Cardiac muscle cell (in vitro differentiated cells and primary cell): ENCODE measurements at places on chromosomes 5 and 9. TPM values are rescaled to one million over a fixed set of nuclear protein-coding genes. Genes with fewer than 3 reads are reported as not detected.

SLC6A3 gene
- total RNA-seq = 0.04 TPM in 1 of 2 replicates, not detected in the other

SYK gene
- not detected in 2 replicates for total RNA-seq

BARX1 gene
- total RNA-seq = 0.24 TPM in 1 of 2 replicates, not detected in the other

VCP gene
- total RNA-seq = 226 and 328 TPM in 2 replicates

IL5 gene
- total RNA-seq = not detected in 2 replicates

DNA sequence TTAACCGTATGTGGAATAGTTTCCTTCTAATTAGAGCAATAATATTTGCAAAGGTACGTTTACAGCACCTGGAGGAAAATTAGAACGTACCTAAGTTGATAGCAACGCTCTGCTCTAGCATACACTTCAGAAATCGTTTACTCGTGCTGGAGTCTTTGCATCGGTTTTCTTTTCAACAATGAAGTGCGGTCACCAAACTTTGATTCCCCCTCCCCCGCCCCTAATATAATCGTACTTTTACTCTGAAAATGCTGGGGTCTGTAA lies 506 bp downstream of the ADAMTS19 start:
- peaks cover 45% of the 10 kb centered on the region for H3K4me1 ChIP-seq
- H3K36me3 ChIP-seq = peaks cover 2% of the 10 kb centered on the region
- DNase-seq = no peak
- H3K4me3 ChIP-seq = peak overlapping the region; percentile 95
- H3K27me3 ChIP-seq = no peaks in the 10 kb centered on the region

DNA sequence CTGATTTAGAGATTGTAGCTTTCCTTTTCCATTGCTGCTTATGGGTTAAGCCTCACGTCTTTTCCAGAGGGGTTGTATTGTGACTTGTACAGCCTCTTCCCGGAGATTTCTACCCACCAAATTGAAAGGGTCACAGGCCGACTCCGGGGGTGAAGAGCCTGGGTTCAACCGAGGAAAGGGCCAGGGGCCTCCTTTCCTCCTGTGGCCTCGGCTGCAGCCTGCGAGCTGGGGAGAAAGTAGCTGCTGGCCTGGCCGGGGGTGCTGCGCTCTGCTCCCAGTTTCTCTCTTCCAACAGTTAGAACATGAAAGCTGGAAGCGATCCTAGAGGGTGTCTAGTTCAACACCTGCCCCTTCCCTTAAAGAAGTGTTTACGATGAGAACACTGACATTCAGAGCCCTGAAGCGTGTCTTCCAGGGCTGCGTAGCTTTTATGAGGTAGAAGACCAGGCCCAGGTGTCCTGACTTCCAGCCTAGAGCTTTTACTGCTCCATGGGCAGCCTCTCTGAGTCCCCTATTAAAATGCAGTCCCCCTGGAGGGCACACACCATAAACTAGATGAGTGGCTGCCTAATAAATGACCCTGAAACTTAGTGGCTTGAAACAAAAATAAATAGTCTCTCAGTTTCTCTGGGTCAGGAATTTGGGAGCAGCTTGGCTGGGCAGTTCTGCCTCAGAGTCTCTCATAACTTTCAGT lies 56.9 kb downstream of the ACER2 start:
- no peaks in the 10 kb centered on the region for H3K27me3 ChIP-seq
- H3K36me3 ChIP-seq = no peaks in the 10 kb centered on the region
- no peak overlapping the region for H3K4me3 ChIP-seq
- DNase-seq = no peak

DNA sequence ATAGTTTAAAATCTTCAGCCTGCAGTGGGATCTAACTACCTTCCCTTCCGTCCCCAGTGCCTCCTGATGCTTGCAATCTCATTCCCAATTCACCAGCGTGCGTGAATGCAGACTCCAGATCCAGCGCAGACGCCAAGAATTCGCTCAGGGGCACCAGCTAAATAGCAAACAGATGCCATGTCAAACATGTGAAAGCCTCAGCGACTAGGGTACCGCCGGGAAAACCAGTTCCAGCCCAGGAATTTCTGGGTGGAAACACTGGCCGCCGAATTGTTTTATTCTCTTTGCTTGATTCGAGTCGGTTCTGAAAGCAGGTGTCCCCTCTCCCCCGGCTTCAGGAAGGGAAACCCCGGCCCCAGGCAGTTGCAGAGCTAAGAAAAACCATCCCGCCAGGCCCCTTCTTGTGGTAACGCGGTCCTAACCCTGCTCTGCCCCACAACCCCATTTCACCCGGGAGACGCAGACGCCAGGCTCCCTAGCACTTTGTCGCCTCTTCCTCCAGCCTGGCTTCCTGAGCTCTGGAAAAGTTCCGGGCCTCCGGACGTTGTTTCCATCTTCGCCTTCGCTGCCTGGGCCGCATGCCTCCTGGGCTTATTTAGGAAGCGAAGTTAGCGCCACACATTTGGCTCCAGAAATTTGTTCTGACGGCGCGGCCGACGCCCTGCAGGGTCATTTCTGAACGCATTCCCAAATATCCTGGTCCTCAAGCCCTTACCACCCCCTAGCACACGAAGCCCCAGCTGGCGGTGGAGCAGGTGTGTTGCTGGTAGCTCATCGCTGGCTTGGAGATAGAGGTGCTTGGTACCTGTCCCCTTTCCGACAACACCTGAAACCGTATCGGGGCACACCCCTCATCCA lies 665 bp upstream of the LVRN start:
- peak overlapping the region; percentile 36 for H3K4me3 ChIP-seq
- peaks cover 90% of the 10 kb centered on the region for H3K27me3 ChIP-seq
- DNase-seq = no peak
- no peaks in the 10 kb centered on the region for H3K36me3 ChIP-seq
- no peak overlapping the region for H3K27ac ChIP-seq

DNA sequence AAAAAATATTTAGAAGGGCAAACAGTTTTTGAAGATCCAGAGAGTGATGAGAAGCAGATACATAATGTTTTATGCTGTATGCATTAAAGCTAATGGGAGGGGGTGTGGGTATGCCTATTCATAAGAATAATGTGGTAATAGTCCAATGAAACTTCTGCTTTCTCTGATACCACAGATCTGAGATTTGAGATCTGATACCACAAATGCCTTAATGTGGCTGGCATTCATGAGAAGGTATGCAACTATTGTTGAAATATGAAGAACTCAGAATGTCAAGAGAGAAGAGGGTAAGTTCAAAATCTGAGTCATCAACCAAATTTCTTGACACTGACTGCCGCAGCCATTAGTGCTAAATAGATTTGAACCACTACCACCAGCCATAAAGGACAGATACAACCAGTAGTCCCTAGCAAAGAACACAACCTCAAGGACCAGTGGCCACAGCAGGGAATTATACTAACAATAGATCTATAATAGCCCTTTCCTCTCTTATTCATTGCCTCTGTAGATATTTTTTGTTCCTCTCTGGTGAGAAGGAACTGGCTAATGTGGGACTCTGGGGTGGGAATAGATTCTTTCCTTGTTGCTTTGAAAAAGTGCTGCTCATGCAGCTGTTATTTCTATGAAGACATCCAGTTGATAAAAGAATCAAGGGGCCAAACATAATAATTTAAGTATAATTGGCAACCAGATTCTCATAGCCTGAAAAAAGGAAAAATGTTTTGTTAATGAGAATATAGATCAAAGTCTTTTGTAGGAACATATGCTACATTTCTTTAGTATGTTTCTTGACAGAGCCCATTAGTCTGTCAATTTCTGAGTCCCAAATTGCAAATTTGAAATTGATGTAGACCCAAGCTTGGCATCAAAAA lies 256.5 kb upstream of the ZNF608 start:
- no peaks in the 10 kb centered on the region for H3K36me3 ChIP-seq
- no peak overlapping the region for H3K27ac ChIP-seq
- H3K4me3 ChIP-seq = no peak overlapping the region
- no peaks in the 10 kb centered on the region for H3K27me3 ChIP-seq
- no peak for DNase-seq

DNA sequence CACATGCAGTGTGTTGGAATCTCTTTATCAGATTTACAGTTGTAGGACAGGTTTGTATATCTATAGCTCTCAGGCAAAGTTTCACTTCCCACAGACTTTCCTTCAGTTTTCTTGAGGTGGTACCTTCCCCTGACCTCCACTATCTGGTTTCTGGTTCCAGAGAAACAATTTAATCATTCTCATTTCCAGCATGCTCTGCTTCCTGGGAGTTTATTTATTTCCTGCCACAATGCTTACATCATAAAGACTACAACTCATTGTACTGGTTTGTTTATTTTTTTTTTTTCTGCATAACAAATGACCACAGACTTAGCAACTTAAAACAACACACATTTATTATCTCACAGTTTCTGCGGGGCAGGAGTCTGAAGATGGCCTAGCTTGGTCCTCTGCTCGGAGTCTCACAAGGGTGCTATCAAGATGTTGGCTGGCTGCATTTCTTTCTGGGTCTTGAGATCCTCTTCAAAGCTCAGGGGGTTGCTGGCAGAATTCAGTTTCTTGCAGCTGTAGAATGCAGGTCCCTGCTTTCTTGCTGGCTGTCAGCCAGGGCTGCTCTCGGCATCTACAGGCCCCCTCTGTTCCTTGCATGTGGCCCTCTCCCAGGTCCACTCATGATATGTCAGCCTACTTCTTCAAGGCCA lies 247.7 kb downstream of the ENC1 start:
- H3K4me1 ChIP-seq = peaks cover 11% of the 10 kb centered on the region
- H3K4me3 ChIP-seq = no peak overlapping the region
- DNase-seq = peak; percentile 38
- no peak overlapping the region for H3K27ac ChIP-seq
- H3K27me3 ChIP-seq = no peaks in the 10 kb centered on the region

- peaks cover 8% of the 10 kb centered on the region for H3K36me3 ChIP-seq
- no peaks in the 10 kb centered on the region for H3K27me3 ChIP-seq
- peaks cover 2% of the 10 kb centered on the region for H3K4me1 ChIP-seq
- H3K4me3 ChIP-seq = no peak overlapping the region
These were observed 46.4 kb downstream of the ERMP1 start for GRCh38 chr9:5786370-5787127.

DNA sequence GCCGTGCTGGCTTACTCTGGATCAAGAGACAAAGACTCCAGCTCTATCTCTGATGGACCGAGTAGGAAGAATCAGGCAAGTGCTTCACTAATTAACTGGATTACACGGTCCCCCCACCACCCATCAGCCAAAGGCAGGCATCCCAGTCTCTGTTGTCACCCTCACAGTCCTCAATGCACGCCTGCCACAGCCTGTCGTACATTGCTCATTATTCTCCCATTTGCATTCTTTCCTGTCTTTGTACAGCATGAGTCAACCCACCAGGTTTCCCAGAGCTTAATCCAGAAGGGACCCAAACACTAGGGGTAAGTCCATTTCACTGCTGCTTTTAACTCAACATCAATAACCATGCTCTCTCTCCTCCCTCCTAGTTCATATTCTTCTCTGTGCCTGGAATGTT lies 44.4 kb downstream of the PCA3 start:
- H3K36me3 ChIP-seq = no peaks in the 10 kb centered on the region
- H3K27me3 ChIP-seq = no peaks in the 10 kb centered on the region
- no peak overlapping the region for H3K4me3 ChIP-seq
- H3K27ac ChIP-seq = no peak overlapping the region
- peaks cover 1% of the 10 kb centered on the region for H3K4me1 ChIP-seq
- DNase-seq = no peak

GRCh38 chr9:86287013-86287412 lies 4.7 kb upstream of the ISCA1 start:
- no peak overlapping the region for H3K27ac ChIP-seq
- H3K27me3 ChIP-seq = no peaks in the 10 kb centered on the region
- no peaks in the 10 kb centered on the region for H3K36me3 ChIP-seq
- H3K4me3 ChIP-seq = no peak overlapping the region

DNA sequence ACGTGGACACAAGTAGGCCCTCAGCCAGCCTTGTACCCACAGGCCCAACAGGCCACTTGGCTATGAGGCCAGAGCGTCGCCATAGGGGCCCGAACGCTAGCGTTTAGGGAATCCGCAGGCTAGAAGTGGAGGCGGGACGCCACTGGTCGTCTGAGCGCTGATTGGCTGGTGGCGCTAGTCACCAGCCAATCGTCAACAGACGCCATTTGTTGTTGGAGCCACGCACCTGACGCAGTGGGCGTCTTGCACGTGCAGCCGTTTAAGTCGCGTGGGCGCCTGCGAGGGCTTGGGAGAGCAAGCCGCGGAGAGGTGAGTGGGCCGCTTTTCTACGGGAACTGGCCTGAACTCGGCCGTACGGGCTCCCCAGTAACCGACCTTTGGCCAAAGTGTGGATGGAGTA lies at the start of gene DDX4:
TSS of gene DDX4 (plus strand) at position 269 of the 400 bp plus-strand sequence. CDS start 903 bp downstream, outside the sequence.
- H3K27ac ChIP-seq = no peak within 1 kb of the TSS
- no peak for DNase-seq
- no peaks in the 10 kb centered on the region for H3K27me3 ChIP-seq
- no peak within 1 kb of the TSS for H3K4me3 ChIP-seq

DNA sequence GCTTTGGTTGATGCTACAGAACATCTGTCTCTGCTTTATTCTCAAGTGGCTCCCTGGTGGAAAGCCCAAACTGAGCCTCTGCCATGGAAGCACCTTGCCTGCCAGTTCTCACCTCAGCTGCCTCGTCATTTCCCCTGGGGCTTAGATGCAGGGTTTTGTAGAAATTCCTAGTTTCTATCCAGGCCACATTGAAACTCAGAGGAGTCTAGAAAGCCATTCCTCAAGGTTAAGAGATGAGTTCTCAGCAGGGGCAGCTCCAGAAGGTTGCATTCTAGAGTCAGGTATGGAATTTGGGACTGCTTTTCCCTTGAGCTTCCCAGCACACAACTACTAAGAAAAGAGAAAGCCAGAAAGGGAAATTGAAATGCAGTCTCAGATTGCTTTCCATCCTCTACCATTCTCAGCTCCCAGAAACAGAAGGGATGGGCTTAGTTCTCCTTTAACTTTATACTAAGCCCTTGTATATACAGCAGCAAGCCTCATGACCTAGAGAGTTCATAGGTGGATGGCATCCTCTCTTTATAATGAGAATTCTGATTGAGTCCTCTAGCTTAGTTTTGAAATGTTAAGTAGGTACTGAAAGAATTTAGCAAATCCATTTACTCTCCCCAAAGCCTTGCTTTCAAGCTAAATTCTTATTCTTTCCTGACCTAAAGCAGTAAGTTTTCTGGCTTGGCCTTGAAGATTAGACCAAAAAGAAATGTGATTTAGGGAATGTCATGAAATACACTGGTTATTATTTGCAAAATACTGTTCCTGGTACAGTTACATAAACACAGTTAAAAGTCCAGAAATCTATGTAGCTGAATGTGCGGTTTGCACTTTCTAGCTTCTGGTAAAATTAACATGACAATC lies 66.0 kb upstream of the MEF2C start:
- no peaks in the 10 kb centered on the region for H3K27me3 ChIP-seq
- H3K4me1 ChIP-seq = peaks cover 23% of the 10 kb centered on the region
- H3K36me3 ChIP-seq = no peaks in the 10 kb centered on the region
- DNase-seq = no peak
- no peak overlapping the region for H3K27ac ChIP-seq
